Regular cardiac myocyte (primary cell): ENCODE measurements at places on chromosomes 12 and 14. TPM values are rescaled to one million over a fixed set of nuclear protein-coding genes. Genes with fewer than 3 reads are reported as not detected.

Gene LMNTD1
- total RNA-seq = 0.38 TPM in 1 of 2 replicates, not detected in the other

Gene CIROP
- not detected in 2 replicates for total RNA-seq

Gene CSRP2
- total RNA-seq = 11.7 and 29.9 TPM in 2 replicates

Gene FGF23
- total RNA-seq = under 0.01 TPM in 1 of 2 replicates, not detected in the other

Gene CCDC88C
- 0.77 and 0.85 TPM in 2 replicates for total RNA-seq

Gene EPYC
- not detected in 2 replicates for total RNA-seq

Gene SELPLG
- total RNA-seq = 0.85 and 1.3 TPM in 2 replicates

Gene GPRC5A
- total RNA-seq = 18.6 and 37.8 TPM in 2 replicates

Gene TMEM229B
- under 0.01 and 4.5 TPM in 2 replicates for total RNA-seq

Gene CFAP54
- 2.7 and 4.2 TPM in 2 replicates for total RNA-seq

Gene GALNT8
- total RNA-seq = under 0.01 TPM in 2 replicates

Gene ERC1
- total RNA-seq = 29.7 and 40.3 TPM in 2 replicates

Gene LRP6
- total RNA-seq = 40.5 and 49.3 TPM in 2 replicates

Gene P3H3
- 79.6 and 124 TPM in 2 replicates for total RNA-seq

Gene CD163
- total RNA-seq = under 0.01 TPM in 1 of 2 replicates, not detected in the other

Gene RD3L
- total RNA-seq = not detected in 2 replicates
